GM12892 (cell line): ENCODE measurements at places on chromosomes 6 and 20.

DNA sequence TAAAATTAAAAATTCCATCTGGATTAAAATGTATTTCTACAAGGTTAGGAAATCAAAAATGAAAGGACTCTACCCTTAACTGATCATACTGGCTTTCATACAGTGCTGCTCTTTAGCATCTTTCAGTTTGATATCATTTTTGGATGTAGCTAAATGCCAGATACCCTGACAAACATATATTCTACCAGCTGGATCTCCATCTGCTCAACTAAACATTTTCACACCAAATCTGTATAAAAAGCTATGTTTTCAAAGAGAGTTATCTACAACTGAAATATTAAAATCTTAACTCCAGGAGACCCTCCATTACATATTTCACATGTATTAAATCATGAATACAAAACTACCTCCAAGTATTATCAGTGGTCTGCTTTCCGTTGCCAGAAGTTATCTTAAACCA is 95.7 kb downstream of the EPHA7 start:
- DNase-seq, result no peak

DNA sequence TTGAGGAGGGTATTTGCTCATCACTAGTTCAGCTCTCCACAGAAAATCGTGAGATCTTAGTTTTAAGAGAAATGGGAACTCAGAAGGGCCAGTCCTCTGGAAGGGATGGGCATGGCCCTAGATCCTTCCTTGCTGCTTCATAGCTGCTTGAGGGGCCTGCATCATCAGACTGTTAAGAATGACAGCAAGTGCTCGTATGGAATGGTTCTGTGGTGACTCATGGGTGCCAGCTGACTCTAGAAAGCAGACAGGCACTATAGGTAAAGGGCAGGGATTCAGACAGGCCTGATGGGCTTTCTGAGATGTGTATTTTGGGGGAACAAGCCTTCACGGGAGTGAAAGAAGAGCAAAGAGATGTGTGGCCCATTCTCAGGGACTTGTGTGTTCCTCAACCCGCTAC is 90.8 kb downstream of the MYLK4 start:
- DNase-seq, result no peak

- no peak for DNase-seq
Measured at GRCh38 chr20:34013554-34013953, 19.8 kb downstream of the RALY start.

DNA sequence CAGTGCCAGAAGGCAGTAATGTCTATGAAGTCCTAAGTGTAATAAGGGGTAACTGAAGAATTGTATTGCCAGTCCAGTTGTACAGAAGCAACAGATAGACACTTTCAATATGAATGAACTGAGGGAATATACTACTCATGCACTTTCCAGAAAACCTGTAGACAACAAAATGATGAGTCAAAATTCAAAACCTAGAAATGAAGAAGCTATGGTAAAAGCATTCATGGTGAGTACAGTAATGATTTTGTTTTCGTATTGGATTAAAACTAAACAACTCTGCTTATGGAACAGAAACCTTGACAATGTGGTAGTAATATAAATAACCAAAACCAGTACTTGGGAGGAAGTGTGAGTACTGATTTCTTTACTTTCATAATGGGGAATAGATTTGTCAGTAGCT is 35.0 kb downstream of the ARMC2 start:
- no peak for DNase-seq

- no peak for DNase-seq
Measured at GRCh38 chr20:48003021-48003420, 217.7 kb upstream of the SULF2 start.

DNA sequence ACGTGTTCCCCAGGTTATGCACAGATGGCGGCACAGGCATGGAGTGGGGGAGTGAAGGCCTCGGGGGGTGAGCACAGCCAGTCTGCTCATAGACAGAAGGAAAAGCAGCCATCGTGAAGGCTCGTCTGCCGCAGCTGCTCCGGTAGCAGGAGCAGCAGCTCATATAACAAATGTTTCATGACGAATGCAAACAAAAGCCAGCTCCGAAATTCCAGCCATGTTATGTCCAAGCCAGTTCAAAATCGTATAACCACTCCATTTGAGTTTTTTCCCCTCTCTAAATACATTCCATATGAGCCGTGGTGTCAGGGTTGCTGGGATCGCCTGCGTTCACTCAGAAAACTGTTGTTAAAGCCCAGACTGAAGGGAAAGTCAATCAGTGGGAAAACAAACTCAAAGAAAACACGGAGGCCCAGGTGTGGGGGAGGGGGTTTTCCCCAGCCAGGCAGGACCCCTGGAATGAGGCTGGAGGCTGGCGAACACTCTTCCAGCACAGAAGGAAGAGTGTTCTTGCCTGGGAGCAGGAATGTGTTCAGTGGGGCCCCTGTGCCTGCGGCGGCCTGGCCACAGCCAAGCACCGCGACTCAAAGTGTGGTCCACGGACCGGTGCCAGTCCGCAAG is 280.4 kb upstream of the TAB2 start:
- no peak for DNase-seq

DNA sequence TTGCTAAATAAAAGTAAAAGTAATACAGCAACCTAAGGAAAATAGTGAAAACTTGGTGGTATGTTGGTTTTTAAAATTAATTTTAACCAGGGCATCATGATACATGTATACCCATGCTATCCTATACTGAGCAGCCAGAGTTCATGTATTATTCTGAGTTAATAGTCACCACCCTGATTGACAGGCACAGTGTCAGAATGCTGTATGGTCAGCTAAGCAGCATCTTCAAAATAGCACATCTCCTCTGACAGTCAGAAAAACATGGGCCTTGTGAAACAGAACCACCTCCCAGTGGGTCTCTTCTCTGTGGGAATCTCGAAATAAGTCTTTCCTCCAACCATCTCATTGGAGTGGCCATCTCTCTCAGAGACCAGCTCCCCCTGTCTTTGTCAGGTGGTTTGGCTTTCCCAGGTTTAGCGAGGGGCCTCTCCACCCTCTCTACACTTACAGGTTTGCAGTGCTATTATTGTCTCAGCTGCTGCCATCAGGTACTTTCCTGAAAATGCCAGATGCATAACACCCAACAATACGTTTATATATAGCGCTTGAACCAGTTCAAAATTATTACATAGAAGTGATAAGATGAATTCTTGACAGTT is 47.1 kb upstream of the RNF8 start:
- DNase-seq, result no peak

- no peak for DNase-seq
Measured at GRCh38 chr20:4263036-4263435, 247.7 kb upstream of the RNF24 start.

DNA sequence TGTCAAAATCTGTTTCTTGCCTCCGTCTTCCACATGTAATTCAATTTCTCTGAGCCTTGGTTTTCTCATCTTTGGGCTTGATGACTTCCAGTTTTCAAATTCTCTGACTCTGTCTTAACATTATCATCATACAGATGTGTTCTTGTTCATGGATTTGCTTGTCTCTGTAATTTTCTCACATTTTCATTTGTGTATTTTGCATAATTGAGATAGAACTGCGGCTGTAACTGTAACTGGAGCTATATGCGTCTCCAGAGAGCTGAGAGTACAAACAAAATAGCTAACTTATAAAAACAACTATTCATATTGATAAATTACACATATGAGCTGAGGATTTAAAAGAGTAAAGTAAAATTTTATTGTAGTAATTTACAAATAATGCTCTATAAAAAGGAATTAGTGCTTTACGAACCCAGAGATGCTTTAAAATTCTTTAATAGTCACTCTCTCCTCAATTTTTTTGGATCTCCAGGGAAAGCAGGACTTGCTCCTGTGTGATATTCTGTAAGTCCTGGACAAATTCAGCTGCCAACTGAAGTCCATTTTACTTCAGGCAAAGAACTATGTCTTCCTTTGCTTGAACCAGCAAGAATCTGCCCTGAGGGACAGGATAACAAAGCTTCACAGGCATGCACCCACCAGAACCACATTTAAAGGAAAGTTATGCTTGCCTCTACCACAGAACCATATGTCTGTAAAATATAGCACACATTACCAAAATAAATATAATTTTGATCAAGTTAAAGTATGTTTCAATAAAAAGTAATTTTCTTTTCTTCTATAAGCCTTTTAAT is 288.3 kb downstream of the KHDC1L start:
- no peak for DNase-seq

DNA sequence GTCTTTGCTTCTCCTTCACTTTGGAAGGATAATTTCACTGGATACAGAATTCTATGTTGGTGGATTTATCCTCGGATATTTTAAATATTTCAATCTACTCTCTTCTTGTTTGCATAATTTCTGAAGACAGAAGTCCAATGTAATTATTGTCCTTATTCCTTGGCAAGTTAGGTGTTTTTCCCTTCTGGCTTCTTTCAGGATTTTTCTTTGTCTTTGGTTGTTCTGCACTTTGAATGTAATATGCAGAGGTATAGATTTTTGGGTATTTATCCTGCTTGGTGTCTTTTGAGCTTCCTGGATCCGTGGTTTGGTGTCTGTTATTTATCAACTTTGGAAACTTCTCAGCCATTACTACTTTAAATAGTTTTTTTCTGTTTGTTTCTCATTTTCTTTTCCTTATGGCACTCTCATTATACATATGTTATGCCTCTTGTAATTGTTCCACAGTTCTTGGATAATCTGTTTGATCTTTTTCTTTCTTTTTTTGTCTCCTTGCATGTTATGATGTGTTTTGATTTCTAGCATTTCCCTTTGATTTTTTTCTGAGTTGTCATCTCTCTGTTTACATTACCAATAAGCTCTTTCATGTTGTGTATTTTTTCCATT is 48.6 kb upstream of the ATXN1 start:
- no peak for DNase-seq

GRCh38 chr6:114280239-114280982 is 62.4 kb downstream of the HS3ST5 start:
- no peak for DNase-seq

DNA sequence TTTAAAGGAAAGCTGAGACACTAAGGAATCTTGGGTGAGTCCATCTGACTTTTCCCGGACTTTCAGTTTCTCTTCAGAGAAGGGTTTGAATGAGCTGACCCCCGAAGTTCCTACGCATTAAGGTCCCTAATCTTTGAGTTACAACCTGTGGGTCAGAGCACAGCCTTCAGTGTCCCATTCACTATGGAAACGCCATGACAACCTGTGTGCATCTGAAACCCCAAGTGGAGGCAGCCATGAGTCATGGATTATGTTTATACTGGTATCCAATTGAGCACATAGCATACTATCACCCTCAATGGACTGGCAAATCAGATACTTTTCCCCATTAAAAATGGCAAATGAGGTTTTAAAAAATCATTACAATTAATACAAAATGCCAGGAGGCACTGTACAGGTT is 11.4 kb downstream of the MYLK4 start:
- no peak for DNase-seq

DNA sequence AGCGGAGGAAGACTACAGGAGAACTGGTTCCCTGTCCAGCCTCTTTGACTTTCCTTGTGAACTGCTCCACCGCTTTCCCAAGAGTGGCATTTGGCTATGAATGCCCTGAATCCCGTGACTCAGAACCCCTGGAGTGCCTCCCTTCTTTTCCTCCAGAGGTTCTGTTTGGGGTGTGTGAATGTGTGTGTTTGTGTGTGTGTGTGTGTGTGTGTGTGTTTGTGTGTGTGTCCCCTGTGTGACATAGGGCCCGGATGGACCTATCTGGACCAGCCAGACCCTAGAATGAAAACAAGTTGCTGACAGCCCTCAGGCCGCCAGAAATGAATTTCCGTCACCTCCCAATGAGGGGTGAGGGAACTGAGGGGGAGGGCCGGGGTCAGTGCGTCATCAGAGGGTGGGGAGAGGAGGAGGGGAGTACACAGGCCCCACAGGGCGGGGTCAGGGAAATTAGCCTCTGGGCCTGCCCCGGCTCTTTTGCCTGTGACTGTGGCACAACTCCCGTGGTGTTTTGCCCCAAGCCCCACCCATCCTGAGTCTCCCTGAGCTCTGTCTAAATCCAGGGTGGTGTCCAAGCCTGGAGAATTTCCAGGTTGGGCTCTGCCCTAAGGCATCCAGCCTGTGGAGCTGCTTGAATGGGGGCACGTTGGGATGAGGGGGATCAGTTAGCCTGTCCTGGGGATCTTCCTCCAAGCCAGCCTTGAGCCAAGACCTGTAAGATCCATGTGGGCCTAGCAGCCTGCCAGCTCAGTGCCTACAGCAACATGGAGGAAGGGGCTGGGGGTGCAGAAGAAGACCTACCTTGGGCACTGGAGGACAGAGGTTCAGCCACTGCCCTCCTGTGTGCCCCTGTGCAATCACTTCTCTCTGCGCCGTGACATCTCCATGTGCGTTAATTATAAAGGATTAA is 15.2 kb upstream of the MRPS18A start:
- DNase-seq, result no peak

DNA sequence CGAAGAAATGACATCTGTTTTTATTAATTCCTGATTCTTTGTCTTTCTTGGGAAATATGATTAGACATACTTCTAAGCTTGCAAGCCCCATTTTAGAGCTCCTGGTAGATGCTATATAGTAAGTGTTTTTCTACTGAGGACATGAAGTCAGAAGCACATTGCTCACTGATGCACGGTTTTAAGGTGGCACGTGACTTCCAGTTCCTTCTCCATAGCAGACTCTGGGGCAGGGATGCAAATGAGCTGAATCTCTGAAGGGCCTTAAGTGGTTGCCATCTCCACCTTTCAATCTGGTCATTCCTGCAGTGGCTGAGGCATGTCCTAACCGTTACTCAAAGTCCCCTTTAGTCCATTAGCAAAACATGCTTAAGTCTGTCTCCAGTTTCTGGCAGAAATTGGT is 421.2 kb upstream of the HTR1E start:
- DNase-seq, result no peak

DNA sequence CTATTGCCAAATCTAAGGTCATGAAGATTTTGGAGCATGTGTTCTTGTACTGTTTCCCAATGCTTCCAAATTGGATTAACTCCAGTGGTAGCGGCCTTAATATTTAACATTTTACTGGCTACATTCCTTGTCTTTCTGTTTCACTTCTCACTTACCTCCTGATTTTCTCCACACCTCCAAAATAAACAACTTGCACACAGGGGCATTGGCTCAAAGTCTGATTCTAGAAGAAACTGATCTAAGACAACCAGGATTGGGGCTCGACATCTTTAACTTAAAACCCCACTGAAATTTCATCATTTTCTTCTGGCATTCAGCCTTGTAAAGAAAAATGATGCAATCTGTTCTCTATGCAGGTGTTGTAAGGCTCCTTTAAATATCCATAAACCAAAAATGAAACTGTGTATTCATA is 557.9 kb upstream of the ID4 start:
- DNase-seq, result no peak

DNA sequence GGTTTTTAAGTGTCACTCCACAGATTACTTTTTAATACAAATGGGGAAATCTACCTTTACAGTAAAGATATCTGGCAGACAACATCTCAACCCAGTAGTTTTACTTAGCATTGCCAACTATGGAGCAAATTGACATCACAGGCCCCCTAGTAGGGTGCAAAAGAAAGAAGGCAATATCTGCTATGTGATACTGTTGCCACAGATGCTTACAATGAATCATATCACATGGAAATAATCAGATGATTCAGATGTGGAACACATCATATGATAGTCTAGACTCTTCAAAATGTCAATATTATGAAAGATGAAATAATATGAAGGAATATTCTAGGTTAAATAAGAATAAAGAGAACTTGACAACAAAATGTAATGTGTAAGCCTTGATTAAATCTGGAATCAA is 322.5 kb downstream of the BMP2 start:
- DNase-seq, result no peak

- no peak for DNase-seq
Measured at GRCh38 chr6:23173234-23173633, 603.9 kb downstream of the HDGFL1 start.

- DNase-seq, result no peak
Measured at GRCh38 chr6:53888931-53889330, 94.1 kb downstream of the LRRC1 start.
